ENCODE measurements at places on chromosomes 3 and 15.

DNA sequence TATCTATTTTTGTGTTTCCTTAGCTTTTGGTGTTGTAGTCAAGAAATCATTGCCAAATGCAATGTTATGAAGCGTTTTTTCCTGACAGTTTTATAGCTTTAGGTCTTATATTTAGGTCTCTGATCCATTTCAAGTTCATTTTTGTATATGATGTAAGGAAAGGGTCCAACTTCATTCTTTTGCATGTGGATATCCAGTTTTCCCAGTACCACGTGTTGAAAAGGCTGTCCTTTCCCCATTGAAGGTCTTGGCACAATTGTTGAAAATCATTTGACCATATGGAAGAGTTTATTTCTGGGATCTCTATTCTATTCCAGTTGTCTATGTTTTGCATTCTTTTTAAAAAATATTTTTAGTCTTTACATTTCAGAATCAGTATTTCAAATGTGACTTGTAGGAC lies 14.6 kb upstream of the SNRPN start:
- DNase-seq, result no peak

GRCh38 chr3:108505811-108506210 lies 4.6 kb downstream of the MYH15 start:
- no peak for DNase-seq

DNA sequence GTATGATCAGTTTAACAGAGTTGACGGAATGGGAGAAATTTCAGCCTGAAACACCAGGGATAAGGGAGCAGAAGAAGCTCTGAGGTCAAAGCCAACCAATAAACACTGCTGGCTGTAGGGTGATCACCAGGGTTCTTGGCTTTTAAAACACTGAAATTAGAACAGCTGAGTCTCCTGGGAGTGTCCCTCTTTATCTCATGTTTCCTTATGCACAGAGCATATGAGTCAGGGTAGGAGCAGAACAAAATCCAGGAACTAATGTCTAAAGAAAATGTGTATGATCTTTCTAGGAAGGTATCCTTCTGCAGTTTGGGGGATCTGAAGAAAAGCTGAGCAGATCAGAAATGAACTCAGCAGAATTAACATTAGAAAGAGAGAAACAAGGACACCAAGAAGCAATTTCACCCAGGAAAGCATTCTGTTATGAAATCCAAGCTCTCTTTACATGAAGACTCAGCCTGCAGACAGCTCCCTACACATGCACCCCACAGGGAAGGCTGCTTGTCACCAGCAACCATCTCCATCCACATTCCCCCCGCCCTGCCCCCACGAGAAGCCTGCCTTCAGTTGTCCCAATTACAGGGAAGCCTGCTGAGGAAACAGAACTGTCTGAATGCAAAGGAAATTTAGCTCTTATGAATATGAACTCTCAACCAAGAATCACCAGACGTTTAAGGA lies 469.7 kb downstream of the PDCD6IP start:
- DNase-seq, result no peak

GRCh38 chr3:67940210-67940952 lies 286.0 kb upstream of the SUCLG2 start:
- no peak for DNase-seq

DNA sequence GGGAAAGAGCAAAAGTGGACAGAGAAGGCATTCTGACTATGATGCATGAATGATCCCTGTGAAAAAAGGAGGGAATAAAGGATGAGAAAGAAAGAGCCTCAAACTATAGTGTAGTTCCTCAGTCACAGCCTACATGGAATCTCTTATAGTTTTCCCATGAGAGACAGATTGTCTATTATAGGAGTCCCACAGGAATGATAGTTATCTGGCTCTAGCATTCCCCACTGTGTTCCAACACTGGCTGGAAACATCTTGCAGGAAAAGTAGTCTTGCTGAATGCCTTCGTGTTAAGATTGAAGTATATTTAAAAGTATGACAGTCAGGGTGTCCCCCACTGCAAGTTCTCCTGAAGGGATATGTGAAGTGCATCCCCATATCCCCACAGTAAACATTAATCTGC lies 641.5 kb upstream of the NECTIN3 start:
- no peak for DNase-seq

DNA sequence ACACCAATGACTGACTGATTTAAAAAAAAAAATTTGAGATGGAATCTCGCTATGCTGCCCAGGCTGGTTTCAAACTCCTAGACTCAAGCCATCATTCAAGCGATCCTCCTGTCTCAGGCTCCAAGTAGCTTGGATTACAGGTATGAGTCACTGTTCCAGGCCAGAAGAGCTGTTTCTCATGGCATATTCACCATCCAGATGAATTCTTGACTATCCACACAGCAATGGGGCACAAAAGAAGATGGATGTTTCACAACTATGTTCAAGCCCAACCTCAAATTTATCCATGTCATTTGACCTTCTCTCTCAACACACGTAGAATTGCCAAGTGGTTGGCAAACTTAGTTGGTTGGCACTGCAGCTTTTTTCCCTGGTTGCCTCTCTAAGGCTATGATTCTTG lies 40.6 kb downstream of the PRICKLE2 start:
- DNase-seq, result no peak

Measured in HCT116 (cell line).